COR-L47 (cell line): ENCODE measurements at places on chromosomes 7 and 10.

- peak; percentile 85 for DNase-seq
Observed at GRCh38 chr7:2012981-2013380, 219.8 kb downstream of the MAD1L1 start.

- no peak for DNase-seq
Observed at GRCh38 chr10:77385315-77385714, 252.3 kb downstream of the KCNMA1 start.

- DNase-seq: peak; percentile 2
Observed at GRCh38 chr10:111151595-111152307, 74.9 kb downstream of the ADRA2A start.

- DNase-seq: no peak
Observed at GRCh38 chr7:19916046-19916445, 142.6 kb upstream of the TMEM196 start.

GRCh38 chr7:11665357-11665756 is 166.6 kb downstream of the THSD7A start:
- DNase-seq: no peak

- no peak for DNase-seq
Observed at GRCh38 chr7:94446308-94446707, 51.6 kb downstream of the COL1A2 start.

DNA sequence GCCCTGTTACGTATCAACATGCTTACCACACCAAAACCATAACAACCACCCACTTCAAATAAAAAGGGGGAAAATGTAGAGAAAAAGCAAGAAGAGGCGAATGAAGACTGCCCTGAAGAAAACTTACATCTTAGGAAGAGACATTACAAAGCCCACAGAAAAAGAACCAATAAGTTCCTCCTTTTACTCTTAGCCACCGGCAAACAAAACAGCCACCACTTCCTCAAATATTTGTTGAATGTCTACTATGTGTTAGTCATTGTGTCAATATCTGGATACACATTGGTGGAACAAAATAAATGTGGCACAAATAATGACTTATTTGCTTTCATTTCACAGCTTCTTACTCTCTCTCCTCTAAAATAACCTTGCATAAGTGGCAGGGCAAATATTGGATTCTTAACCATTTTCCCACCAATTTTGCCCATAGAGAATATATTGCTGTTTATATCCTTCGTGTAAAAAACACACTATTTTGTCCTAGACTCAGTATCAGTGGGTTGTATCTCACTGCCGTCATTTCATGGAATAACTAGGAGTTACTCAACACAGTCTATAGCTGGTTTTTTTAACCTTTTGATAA is 106.8 kb downstream of the ANK3 start:
- no peak for DNase-seq

- no peak for DNase-seq
Observed at GRCh38 chr7:12719141-12719919, 31.9 kb downstream of the ARL4A start.

DNA sequence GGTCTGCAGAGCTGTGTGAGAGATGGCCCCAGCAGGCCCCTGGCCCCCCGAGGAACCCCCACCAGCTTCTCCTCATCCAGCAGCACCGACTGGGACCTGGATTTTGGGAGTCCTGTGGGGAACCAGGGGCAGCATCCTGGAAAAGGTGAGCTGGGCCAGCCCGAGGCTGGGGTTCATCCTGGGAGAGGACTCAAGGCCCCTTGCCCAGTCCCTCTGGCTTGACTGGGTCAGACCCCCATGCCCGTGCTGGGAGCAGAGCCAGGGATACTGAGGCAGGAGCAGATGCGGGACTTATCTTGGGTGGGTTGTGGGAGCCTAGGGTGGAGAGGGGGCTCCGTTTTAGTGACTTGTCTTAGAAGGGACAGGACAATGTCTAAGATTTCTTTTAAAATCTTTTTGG is 47.5 kb downstream of the ZNF467 start:
- DNase-seq: no peak

DNA sequence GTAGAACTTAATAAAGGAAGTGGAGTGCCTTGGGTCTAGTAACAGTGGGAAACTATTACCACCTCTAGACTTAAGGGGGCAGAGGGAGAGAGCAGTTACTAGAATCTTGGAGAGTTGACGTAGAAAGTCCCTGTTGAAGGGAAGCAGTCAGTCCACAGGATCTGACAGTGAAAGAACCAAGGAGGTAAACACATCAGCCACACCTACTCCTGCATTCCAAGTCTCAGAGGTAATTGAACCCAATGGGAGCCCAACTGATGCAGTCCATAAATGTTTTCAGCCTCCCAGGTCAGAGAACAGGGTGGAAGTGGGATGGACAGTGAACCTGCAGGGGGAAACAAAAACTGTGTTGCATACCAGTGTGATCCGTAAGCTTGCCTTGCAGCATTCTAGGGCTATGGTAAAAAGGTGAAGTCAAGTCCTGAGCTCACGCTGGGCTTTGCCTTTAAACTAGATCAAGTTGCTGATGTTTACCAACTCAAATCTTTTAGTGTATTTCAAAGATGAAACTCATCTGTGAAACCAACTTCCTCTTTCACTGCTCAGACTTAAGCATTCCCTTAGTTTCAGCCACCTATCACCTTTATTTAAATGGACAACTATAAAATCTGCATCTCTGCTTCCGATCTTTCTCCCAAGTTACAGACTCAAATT is 57.2 kb downstream of the SLC16A12 start:
- no peak for DNase-seq

DNA sequence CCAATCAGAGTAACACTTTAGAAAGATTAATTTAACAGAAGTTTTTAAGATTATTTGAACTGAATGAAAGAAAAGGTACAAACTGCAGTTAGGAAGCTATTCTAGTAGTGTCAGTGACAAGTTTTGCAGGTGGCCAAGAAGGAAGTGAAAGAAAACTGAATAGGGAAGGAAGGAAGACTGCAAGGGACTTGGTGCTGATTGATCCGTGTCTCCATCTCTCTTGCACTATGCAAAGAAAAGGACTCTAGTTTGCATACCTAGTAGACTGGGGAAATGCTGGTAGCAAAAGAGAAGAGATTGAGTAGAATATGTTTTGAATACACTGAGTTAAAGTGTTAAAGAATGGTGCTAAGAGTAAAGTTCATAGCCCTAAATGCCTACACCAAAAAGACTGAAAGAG is 33.0 kb downstream of the OR6V1 start:
- no peak for DNase-seq

DNA sequence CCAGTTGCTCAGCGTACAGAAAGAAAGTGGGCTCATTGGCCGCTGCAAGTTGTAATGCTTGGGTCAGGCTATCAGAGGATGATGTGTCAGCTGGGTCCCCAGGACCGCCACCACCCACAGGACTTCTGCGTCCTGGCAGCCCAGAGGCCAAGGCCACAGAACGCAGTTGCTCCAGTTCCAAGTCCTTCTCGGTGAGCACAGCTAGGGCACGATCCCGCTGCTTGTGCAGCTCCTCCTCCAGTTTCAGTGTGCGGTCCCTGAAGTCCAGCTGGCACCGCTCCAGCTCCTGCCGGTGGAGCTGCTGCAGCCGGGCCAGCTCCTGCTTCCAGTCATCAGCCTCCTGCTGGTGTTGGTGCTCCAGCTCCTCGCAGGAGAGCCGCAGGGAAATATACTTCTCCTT is 3.0 kb downstream of the GCC1 start:
- DNase-seq: no peak

- no peak for DNase-seq
Observed at GRCh38 chr7:42208572-42208971, 28.4 kb downstream of the GLI3 start.

GRCh38 chr10:91525896-91526712 is 106.8 kb downstream of the PPP1R3C start:
- DNase-seq: no peak

DNA sequence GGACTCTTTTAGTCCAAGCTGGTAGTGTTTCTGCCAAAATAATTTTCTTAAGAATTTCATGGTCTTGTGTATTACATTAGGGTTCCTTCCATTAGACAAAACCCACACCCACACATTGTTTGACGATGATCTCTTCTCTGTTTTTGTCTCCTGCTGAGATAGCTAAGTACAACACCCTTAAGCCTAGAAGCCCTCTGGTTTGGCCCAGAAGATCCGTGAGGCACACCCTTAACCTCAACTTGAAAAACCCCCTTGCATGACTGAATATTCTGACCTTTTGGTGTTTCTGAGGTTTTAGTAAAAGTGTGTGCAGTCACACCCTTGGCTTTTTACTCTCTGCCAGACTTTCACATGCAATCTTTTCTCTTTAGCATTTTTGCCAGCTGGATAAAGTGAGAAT is 29.3 kb upstream of the ERCC6 start:
- no peak for DNase-seq

DNA sequence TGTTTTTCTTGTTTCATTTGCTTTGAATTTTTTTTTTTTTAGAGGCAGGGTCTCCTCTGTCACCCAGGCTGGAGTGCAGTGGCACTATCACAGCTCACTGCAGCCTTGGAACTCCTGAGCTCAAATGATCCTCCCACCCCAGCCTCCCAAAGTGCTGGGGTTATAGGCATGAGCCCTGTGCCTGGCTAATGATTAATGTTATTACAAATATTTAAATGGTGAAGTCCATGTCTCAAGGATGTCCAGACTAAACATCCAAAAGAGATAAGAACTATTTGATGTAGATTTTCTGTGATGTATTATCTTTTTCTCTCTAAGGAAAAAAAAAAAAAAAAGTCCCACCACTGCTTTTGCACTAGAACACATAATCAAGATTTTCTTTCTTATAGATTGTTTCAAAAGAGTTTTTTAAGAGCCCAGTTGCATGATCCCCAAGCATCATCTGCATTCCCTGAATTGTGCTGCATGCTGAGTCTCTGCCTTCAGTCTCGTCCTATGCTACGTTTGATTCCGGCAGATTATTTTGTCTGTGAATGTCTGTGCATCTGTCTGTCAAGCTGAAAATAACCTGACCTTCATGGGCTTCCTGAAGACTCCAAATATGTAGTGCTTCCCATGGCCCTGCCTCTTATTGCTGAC is 33.4 kb downstream of the MACROH2A2 start:
- no peak for DNase-seq

DNA sequence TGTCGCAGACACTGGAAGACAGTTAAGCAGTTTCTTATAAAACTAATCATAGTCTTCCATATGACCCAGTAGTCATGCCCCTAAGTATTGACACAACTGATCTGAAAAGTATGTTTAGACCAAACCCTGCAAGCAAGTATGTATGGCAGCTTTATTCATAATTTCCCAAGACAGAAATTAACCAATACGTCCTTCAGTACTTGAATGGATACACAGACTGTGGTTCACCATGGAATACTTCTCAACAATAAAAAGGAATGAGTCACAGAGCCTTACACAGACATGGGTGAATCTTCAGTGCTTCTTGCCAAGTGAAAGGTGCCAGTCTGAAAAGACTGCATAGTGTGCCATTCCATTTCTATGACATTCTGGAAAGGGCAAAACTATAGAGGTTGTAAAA is 50.2 kb upstream of the AKR1E2 start:
- DNase-seq: no peak

DNA sequence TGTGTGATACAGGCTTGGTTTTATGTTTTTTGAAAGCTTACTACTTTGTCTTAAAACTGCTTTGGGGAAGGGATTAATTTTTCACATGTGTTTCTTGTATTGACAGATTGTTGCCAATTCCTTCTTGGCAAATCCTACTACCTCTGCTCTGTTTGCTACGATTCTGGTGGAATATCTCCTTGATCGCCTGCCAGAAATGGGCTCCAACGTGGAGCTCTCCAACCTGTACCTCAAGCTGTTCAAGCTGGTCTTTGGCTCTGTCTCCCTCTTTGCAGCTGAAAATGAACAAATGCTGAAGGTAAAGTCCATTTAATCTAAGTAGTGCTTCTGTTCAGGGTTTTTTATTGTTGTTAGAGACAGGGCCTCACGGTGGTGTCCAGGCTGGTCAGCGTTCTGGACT is 33.6 kb downstream of the TRRAP start:
- no peak for DNase-seq

GRCh38 chr7:131104596-131105293 is 222.9 kb upstream of the MKLN1 start:
- DNase-seq: no peak

GRCh38 chr7:41700044-41700471 is 2.8 kb downstream of the INHBA start:
- no peak for DNase-seq

DNA sequence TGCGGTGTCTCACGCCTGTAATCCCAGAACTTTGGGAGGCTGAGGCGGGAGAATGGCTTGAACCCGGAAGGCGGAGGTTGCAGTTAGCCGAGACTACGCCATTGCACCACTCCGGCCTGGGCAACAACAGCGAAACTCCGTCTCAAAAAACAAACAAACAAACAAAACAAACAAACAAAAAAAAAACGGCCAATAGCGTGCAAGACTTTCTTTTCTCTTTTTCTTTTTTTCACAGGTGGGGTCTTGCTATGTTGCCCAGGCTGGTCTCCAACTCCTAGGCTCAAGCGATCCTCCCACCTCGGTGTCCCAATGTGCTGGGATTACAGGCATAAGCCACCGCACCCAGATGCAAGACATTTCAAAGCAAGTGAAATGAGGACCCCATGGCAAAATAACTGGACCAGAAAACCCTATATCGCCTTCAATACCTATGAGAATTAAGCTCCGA is 1.6 kb downstream of the PSAP start:
- DNase-seq: no peak

DNA sequence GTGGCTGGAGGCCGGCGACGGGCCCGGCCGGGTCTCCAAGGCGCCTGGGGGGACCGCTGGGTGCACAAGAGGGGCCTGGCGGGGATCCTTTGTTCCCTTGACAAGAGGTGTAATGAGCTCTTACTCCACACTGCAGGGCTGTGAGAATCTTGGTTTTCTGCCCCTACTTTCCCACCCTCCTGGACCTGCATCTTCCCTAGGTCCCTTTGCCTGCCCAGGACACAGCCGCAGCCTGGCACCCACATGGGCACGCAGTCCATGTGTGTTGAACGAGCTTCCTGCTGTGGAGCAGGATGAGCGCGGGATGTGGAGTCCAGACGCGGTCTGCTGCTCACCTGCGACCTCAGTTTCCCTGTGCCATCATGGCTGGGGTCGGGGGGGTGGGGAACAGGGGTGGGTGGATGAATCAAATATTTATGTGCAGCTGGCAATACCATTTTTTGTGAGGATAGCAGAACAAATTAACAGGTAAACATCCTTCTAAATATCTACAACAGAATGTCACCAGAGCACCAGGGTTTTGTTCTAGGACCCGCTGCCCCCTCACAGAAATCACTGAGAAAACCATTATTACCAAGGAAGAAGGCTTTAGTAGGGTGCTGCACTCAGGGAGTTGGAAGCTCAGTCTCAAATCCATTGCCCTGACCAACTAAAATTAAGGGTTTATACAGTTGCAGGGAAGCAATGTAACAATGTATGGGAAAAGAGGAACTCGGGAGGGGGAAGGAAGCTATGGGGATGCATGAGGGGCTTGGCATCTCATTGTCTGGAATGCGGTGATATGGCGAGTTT is 474 bp upstream of the NSMCE4A start:
- no peak for DNase-seq

- DNase-seq: no peak
Observed at GRCh38 chr7:43879477-43879876, 10.2 kb upstream of the MRPS24 start.
